ENCODE measurements at places on chromosomes 6 and 20.

GRCh38 chr6:91926361-91926760, 1339.5 kb upstream of the MAP3K7 start:
- no peak for DNase-seq

- DNase-seq = no peak
Observed at GRCh38 chr6:107632381-107633136, 142.6 kb downstream of the SOBP start.

- DNase-seq = no peak
Observed at GRCh38 chr20:37240337-37241067, 21.1 kb downstream of the GHRH start.

DNA sequence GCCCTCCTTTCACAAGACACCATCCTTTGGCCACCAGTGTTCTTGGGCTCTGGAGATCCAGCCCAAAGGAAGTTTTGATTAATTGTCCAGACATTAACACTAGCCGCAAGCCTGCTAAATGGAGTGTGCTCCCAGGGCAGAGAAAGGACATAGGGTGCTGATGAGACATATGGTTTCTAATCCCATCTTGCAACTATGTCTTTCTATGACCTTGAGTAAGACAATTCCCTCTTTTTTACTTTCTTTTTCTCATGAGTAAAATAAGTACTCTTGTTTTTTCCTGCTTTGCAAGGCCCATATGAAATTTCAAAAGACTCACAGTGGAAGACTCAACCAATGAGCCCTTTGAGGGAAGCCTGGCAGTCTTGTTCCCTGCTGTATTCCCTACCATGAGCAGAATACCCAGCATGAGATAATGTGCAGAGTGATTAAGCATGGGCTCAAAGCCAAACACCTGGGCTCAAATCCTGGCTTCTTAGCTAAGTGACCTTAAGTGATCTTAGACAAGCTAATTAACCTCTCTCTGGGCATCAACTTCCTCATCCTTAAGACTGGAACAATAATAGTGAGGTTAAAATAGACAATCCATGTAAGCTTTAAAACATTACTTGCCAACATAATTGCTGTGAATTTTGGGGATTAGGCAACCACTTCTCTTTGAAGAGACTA, at the start of gene WFDC10B:
Gene WFDC10B (minus strand): TSS at position 51 of the 669 bp plus-strand sequence. CDS start 19,027 bp downstream, outside the sequence.
- DNase-seq = no peak

DNA sequence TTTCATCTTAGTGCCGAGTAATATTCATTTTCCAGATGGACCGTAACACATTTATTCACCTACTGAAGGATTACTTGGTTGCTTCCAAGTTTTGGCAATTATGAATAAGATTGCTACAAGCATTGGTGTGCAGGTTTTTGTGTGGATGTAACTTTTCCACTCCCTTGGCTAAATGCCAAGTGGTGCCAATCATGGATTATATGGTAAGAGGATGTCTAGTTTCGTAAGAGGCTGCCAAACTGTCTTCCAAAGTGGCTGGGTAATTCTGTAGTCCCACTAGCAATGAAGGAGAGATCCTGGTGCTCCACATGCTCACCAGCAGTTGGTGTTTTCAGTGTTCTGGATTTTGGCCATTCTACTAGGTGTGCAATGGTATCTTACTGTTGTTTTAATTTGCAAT, 117.1 kb downstream of the IRF4 start:
- no peak for DNase-seq

GRCh38 chr20:63497138-63497945, 1.5 kb downstream of the EEF1A2 start:
- DNase-seq = no peak

- no peak for DNase-seq
Observed at GRCh38 chr6:79544939-79545450, 7.8 kb upstream of the LCA5 start.

GRCh38 chr6:23388086-23388783, 737.8 kb upstream of the NRSN1 start:
- no peak for DNase-seq

DNA sequence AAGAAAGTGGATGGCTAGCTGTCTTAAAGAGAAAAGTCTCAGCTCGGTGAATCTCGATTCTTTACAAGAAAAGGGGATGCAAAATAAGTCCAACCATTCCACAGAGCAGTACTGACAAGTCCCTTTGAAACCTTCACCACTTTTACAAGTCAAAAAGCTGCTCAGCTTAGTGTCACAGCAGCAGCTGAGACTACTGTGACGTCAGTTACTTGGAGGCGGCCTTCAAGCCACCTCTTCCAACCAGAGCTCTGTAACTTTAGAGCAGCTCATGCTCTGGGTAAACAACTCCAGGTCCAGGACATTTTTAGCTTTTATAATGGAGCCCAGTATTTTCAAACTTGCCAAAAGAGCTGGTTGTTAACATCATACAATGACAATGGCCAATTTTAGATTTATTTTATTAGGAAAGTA, at the start of gene KIAA0408:
Gene KIAA0408 (minus strand): TSS at position 159 of the 411 bp plus-strand sequence. CDS start 5,408 bp downstream, outside the sequence.
- no peak for DNase-seq

DNA sequence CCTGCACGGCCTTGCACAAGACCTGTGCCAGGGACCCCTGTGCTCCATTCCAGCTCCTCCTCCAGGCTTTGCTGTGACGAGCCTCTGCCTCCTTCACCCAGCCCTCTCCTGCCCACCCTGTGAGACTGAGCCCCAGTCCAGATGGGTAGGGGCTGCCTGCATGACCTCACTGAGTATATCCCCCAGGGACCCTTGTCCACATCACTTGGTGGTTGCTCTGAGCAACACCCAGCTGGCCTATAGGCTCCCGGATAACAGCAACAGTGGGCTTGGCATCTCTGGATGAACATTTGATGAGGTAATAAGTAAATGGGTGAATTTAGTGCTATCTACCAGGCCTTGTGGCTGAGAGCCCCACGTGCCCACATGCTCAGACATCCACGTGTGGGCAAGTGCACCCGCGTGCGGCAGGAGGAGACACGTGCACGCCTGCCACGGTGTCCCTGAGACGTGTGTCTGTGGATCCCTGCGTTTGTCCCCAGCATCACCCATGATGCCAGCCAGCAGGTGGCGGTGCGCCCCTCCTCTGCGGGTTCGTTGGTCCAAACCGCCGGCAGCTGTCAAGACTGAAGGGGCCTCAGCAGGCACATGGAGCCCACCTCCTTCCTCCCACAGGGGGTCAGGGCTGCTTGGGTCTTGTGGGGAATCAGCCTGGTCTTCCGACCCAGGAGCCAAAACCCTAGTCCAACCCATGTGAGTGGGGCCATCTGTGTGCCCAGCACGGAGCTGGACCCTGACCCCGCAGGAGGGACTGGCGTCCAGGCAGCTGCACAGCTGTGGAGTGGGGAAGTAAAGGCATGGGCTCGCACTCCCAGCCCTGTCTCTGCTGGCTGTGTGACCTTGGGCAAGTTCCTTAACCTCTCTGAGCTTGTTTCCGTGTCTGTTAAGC, 45.9 kb downstream of the FGD2 start:
- peak; percentile 96 for DNase-seq

DNA sequence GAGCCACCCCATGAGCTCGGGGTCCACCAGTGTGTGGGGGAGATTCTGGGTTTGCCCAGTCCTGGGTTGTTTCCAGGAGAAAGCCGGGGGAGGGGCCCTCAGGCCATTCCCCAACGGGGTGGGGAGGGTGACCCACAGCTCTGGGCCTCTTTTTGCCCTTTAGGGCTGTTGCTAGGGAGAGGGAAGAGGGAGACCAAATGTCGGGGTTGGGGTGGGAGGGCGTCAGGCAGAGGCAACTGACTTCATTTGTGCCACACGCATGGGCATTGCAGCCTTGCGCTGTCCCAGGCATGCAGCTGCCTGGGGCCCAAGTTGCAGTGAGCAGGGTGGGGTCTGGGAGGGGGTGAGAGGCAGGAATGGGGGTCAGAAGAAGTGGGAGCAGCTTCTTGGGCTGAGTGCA, 1.9 kb upstream of the CUL9 start:
- DNase-seq = no peak

DNA sequence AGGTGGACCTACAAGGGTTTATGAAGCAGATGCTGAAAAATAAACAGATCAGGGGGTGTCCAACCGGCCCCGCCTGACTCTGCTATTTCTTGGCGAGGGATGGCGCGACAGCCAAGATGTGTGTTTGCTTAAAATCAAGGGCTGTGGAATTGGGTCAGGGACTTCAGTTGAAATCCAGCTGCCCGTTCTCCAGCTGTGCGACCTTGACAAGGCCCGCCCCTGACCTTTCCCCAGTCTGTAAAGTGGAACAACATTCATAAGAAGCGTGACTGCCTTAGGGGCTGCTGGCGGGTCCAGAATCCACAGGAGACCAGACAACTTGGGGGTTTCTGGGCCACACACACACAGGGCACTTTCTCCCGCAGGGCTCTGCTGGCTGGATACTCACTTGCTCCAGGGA, 517.5 kb downstream of the PREX1 start:
- DNase-seq = no peak

DNA sequence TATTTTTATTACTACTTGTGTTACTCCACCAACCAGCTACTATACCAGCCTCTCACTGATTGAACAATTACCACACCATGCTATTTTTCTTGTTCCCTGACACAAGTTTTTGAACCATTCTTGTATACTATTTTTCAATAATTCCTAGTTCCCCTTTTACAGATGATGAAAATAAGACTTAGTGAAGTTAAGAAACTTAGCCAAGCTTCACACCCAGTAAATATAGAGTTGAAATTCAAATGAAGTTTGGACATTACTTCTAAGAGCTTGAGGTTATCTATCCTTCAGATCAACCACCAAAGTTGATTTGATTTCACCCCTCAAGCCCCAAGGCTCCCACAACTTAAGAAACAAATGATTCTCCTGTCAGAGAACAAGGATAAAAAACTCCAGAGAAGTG, 13.1 kb upstream of the BCAS1 start:
- DNase-seq = no peak

GRCh38 chr6:7152462-7152861, 44.7 kb downstream of the RREB1 start:
- no peak for DNase-seq

DNA sequence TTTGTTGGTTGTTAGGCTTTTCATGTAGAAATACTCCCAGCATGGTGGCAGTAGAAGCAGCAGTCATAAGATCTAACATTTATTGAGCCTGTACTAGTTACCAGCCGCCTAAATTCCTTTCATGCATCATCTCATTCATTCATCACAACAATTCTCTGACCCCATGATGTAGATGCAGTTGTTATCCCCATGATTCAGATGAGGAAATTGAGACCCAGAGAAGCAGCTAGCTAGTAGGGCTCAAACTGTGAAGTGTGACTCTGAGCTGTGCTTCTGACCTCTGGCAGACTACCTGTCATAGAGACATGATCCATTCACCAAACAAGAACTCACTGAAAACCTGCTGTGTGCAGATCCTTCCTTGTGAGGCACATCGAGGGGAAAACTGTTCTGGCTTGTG, 16.9 kb downstream of the RREB1 start:
- no peak for DNase-seq

- no peak for DNase-seq
Observed at GRCh38 chr6:154821638-154822037, 88.4 kb downstream of the SCAF8 start.

GRCh38 chr20:64279826-64280459, 24.4 kb downstream of the PCMTD2 start:
- no peak for DNase-seq

DNA sequence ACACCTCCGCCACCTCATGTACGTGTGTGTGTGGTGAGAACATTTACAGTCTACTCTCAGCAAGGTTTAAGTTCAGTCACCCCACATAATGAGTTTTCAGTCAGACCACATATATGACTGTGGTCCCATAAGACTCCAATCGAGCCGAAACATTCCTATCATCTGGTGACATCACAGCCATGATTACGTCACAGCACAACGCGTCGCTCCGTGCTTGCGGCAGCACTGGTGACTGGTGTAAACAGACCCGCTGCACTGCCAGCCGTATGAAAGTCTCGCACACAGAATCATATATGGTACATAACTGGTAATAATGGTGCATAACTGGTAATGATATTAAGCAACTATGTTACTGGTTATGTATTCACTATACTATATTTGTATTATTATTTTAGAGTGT, 150.7 kb downstream of the DLL1 start:
- DNase-seq = no peak

GRCh38 chr20:59359906-59360725, 59.7 kb downstream of the EDN3 start:
- DNase-seq = no peak

- no peak for DNase-seq
Observed at GRCh38 chr6:102717252-102717651, 1323.7 kb downstream of the GRIK2 start.

- peak; percentile 79 for DNase-seq
Observed at GRCh38 chr6:34791701-34792604, at the start of gene BLTP3A. BLTP3A (plus strand) TSS chr6:34792083; CDS start chr6:34792251, 168 bp downstream.

- no peak for DNase-seq
Observed at GRCh38 chr6:71034563-71035345, 77.9 kb upstream of the B3GAT2 start.

GRCh38 chr6:139006477-139006876, 18.4 kb upstream of the REPS1 start:
- DNase-seq = no peak

DNA sequence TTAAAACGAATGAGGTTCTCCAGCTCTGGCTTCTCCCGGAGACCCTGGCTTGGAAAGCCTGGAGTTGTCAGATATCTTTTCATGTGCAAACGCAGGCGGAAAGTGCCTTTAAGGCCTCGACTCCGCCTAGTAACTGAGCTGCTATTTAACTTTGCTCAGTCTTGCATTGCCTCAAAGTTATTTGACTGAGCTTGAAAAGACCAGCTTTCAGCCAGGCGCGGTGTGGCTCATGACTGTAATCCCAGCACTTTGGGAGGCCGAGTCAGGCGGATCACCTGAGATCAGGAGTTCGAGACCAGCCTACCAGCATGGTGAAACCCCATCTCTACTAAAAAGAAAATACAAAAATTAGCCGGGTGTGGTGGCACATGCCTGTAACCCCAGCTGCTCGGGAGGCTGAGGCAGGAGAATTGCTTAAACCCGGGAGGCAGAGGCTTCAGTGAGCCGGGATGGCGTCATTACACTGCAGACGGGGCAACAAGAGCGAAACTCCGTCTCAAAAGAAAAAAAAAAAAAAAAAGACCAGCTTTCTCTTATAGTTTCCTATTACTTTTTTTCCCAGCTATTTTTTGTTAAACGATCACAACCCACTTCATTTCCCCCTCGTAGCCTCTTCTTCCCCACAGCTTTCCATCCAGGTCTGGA, 1.9 kb downstream of the GCNT2 start:
- DNase-seq = no peak

- DNase-seq = no peak
Observed at GRCh38 chr20:33359399-33360261, 41.7 kb downstream of the CDK5RAP1 start.

GRCh38 chr6:67722861-67723261, 912.2 kb upstream of the ADGRB3 start:
- no peak for DNase-seq

DNA sequence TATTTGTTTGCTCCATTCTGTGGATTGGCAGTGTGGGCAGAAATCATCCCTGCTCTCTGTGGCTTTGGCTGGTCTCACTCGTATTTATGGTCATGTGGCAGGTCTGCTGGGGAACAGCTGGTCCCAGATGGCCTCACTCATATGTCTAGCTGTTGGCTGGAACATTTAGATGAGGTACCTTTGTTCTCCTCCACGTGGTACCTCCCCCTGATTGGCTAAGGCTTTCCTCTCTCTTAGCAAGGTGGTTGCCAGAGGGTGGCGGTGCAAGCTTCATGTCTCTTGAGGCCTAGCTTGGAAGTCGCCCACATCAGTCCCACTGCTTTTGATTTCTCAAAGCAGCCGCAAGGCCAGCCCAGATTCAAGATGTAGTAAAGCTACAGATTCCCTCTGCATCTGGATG, 348.5 kb upstream of the BTBD3 start:
- DNase-seq = no peak

GRCh38 chr6:135230711-135231468, 49.8 kb downstream of the MYB start:
- no peak for DNase-seq
